Panc1 (cell line): ENCODE measurements at places on chromosomes 7 and 10.

GRCh38 chr7:141290973-141291372 is 217.1 kb downstream of the TMEM178B start:
- no peak for DNase-seq

DNA sequence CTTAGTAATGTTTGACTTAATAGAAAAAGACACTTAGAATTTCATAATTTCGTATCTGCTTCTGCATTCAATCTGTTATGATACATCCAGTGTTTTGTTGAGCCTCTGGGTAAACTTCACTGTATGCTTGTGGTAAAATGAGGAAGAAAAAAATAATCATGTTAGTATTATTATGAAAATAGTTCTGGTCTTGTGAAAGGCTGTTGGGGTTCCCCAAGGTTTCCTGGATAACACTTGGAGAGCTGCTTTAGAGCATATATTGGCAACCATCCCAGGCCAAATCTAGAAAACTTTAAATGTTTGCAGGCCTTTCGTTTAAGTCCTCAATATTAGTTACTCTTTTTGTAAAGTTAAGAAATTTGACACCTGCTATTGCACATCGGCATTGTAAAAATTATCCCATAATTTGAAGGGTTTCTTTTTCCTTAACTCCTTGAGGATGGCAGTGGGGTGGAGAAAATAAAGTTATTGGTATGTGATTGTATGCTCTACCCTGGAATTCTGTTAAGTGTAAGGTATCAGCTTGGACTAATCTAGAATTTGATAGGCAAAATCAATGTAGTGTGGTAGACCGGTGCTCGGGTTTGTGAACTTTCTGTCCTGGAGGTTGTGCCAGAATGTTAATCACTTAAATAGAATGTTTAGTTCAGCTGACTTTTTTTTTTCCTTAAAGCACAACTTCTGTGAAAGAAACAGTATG is 54.5 kb downstream of the WAC start:
- no peak for DNase-seq

GRCh38 chr7:114413761-114414155 is 857 bp upstream of the FOXP2 start:
- DNase-seq = no peak

GRCh38 chr10:122112625-122113160 is 123.7 kb downstream of the TACC2 start:
- DNase-seq = peak; percentile 70

- DNase-seq = no peak
Observed at GRCh38 chr7:155729847-155730246, 82.4 kb downstream of the SHH start.

DNA sequence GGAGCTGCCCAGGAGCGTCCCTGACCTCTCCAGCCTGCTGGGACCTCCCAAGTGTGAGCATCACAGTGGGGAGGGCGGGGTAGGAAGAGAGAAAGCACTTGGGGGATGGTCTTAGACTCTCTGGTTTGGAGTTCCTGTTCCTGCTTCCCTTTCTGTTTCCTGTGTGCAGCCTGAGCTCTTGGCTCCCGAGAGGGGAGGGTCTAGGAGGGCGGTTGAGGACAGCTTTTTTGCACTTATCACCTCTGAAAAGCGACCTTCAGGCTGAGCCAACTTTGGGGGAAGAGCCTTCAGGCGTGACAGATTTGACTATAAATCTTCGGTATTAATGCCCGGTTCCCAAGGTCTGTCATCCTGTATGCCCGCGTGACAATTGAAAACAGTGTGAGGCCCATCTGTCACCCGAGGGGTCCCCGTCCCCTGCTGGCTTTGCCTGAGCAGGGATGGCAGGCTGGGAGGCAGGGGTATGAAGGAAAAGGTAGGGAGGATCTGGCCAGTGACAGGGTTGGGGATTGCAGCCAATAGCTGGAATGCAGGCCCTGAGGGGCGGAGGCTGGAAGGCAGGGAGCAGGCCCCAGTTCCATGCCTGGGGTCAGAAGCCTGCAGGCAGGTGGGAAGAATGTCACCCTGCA is 78.6 kb downstream of the CDH23 start:
- no peak for DNase-seq

- DNase-seq = no peak
Observed at GRCh38 chr7:30921540-30922401, 10.1 kb downstream of the AQP1 start.

- DNase-seq = peak; percentile 35
Observed at GRCh38 chr7:48337012-48337621, 165.9 kb downstream of the ABCA13 start.
